NCI-H2081 (cell line): ENCODE measurements at places on chromosomes 12 and 14.

DNA sequence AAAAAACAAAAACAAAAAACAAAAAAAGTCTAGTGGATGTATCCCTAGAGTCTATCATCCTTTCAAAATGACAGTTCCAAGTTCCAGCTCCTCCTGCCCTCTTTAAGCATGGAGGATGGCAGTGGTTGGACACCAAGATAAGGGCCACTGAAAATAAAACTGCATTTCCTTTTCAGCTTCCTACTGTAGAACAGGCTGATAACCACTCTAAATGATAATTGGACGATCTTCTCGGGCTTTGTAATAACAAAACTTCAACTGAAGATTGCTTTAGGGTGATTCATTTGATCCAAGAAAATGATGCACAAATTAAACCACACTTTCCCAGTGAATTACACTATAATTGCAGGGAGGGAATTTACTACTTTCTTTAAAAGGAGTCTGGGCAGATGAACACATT is 42.2 kb upstream of the CRACR2A start:
- DNase-seq: no peak

GRCh38 chr14:37090026-37090425 is 82.4 kb downstream of the SLC25A21 start:
- no peak for DNase-seq

DNA sequence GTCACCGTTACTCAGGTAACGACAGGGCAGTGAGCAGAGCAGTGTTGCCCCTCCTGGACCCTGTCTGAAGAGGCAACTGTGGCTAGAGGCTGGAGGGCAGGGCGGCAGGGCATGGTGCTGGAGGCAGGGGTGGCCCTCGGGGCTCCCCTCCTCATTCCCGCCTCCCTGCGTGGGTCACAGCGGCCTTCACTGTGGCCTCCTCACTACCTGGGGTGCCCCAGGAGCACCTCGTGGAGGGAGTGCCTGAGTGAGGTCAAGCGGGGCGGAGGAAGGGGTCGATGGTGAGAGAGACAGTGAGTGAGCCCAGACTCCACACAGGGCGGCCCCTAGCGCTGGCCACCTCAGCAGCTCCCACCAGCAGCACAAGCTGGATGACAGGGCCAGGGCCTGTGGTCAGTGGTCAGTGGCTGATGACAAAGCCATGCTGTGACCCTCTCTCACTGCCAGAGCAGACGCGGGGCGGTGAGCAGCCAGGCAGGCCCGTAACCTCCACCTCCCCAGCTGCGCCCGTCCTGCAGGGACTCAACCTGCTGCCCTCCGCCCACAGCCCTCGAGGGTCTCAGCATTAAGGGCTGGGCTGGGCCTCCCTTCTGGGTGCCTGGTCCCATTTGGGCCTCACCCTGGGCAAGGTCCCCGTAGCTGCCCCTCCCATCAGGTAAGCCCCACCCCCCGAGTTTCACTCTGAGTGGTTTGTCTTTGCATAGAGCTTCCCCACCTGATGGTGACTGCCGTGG is 17.8 kb downstream of the GPR132 start:
- DNase-seq: no peak

- DNase-seq: no peak
These were observed 58.6 kb downstream of the KCNA5 start for GRCh38 chr12:5102261-5102789.

DNA sequence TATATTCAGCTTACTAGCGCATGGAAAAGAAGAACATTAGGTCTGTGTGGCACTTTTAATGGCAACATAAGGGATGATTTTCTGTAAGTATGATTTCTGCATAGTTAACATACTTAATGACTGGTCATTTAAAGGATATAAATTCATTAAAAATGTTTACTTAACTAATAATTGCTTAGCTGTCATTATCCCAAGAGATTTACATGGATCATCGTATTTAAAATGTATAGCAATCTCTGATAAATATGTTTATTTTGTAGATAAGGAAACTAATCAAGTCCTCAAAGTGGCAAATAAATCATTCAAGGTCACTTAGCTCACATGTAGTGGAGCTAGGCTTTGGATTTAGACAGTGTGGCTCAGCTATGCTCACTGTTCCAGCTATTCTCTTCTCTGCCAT is 158.6 kb downstream of the OTOGL start:
- DNase-seq: no peak

DNA sequence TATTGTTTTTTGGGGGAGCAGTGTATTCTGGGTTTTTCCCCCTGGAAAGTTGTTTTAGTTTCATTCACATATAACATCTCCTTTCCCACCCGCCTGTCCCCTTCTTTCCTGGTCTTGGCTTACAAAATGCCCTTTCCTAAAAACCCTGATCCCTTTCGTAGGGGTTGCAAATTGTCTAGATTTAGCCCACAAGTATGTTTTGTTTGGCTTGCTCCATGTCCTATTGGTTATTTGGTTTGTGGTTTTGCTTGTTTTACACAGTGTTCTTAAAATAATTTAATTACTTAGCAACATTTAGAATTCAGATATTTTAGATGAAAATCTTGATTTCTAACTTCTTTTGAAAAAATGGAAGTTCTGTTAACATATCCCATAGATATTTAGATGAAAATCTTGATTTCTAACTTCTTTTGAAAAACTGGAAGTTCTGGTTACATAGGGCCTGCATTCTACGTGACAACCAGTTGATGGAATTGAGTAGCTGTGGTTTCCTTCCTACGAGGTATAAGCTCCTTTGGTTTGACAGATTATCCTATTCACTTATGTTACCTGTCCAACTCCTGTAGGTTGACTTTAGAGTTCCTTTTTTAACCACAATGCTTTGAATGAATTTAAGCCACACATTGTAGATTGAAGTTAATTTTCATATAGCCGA is 89.2 kb upstream of the TMEM263 start:
- no peak for DNase-seq

- DNase-seq: no peak
These were observed 389.6 kb downstream of the PAWR start for GRCh38 chr12:79301181-79301580.

DNA sequence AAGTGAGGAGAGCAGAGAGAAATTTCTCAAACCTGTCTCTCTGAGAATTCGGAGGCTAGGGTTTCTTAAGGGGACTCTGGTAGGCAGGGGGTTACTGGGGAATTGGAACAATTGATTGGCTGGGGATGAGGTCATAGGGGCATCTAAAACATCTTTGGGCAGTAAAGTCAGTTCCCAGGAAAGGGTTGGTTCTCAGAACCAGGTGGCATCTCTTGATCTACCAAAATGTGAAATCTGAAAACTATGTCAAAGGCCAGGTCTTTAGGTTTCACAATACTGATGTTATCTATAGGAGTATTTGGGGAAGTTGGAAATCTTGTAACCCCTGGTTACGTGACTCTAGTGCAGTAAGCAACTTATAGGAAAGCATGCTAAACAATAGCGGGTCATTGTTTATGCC is 6.9 kb downstream of the C12orf75 start:
- no peak for DNase-seq

GRCh38 chr12:68431786-68432185 is 99.6 kb upstream of the MDM1 start:
- no peak for DNase-seq

DNA sequence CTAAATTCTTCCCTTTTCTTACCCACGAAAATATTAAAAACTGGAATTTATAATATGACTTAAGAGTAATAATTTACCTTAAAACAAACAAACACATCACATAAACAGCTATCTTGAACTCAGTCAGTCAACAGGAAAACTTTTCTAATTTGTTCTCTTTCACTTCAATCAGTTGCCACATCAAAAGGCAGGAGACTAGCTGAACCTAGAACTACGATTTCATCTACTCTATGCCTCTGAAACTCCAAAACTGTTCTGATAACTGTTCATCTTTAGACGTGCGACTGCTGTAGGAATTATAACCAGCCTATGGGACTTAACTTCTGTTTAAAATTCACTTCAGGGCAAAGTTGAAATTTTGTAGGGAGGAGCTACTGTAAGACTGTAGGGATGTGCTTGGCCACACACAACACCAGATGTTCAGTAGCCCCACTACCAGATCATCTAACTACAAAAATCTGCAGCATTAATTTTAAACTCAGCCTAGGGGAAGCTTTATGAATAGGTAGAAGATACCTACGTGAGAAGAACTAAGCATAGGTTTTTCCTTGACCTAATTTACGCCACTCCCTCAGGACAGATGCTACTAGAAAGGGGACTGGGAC is 7.6 kb upstream of the RAD51AP1 start:
- DNase-seq: no peak

DNA sequence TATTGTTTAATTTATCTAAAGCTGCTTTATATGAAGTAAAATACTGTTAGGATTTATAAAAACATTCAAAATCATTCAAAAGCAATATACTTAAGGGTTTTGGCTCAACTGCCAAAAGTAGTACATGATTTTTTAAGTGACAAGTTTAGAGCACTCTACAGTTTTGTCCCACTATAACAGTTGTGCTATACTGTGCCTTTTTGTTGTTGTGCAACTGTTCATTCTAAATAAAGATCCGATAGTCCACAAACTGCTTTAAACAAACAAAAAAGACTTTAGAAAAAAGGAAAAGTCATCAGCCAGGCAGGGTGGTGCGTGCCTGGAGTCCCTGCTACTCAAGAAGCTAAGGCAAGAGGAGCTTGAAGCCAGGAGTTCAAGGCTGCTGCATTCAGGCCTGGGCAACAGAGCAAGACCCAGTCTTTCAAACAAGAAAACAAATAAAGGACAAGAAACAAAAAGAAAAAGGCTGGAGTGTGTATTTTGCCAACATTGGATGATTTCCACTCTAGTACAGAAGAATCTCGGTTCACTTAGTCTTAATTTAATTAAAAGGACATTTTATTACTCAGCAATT is 7.3 kb downstream of the C2CD5 start:
- no peak for DNase-seq

GRCh38 chr12:114698566-114699163 is 14.7 kb upstream of the TBX3 start:
- no peak for DNase-seq

DNA sequence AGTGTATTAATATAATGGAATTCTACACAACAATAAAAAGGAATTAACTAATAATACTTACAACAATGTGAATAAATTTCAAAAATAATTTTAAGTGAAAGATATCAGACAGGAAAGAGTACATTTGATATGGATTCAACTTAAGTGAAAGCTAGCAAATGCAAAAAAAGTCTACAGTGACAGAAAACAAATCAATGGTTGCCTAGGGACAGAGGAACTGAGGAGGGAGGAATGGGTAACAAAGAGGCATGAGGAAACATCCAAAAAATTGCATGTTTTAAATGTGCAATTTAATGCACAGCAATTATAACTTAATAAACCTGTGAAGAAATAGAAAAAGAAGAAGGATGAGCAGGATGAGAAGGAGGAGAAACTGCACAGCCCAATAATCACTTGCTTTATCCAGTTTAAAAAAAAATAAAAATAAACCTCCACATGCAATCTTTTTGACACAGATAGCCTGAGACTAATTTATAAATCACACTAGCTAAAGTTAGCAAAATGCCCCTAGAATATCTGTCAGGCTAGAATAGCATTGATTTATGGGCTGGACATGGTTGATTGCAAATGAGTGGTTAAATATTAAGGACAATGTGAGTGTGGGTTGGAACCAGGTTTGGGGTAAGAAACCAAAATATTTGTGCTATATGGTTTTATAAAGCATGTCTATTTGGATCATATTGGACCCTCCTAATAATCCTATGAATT is 1089.1 kb downstream of the TRHDE start:
- DNase-seq: no peak

DNA sequence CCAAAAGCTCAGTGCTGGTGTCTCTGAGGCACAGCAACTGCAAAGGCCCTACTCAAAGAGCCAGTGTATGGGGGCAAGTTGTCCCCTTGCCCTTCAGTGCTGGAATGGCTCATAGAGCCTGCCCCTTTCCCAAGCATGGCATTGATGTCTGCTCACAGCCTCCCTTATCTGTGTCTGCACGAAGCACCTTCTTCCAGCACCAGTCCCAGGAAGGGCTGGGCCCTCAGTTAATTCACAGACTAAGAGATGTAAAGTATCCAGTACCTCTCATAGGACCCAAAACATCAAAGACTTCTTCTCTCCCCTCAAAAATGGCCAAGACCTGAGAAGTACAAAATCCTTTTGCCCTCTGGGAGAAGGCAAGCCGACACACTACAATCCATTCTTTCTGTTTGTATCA is 1.6 kb upstream of the CMAS start:
- DNase-seq: no peak

DNA sequence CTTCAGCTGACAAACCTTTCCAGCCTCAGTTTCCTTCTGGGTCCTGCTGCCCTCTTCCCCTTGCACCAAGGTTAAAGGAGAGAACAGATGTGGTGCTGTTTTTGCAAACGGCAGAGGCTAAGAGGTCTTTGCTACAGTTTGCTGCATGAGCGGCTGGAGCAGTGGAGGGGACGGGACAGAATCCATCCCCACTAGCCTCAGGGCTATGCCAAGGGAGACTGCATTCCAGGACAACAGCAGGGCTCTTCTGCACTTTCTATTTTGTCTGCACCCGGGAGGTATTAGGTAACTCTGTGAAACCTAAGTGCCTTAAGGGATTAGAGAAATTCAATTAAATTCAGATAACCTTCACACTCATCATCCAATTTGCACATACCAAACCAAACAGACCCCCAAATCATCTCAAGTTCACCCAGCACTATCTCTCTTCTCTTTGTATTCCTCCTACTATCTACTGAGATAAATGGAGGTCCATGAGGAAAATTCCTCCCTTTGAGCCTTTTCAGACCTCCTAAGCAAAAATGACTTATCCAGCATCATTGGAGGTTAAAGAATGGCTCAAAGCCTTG is 103.8 kb upstream of the VRK1 start:
- no peak for DNase-seq

GRCh38 chr12:108630481-108631207 is 3.0 kb downstream of the SELPLG start:
- DNase-seq: no peak

DNA sequence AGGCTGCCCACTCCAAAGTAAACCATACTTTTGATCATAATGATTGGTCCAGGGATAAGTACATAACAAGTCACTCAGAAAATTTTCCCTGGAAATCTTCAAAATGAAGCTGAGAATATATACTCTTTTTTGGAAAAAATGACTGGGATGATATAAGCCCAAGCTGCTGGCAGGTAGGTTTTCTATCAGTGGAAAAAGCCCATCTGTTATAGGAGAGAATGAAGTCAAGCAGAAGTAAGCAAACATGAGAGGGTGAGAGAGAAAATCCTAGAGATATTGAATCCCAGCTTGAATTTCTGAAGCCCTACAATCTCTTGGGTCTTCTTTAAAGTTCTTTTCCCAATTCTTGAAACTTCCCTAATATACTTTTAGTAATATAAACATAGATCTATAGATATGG is 37.3 kb upstream of the ZDHHC17 start:
- DNase-seq: no peak
